ENCODE measurements at places on chromosomes 5 and 9. TPM values are rescaled to one million over a fixed set of nuclear protein-coding genes. Genes with fewer than 3 reads are reported as not detected.

Gene MTREX
- polyA plus RNA-seq: 58.1 TPM

Gene OR13C5
- not detected for polyA plus RNA-seq

Gene FGF18
- 0.25 TPM for polyA plus RNA-seq

Gene VLDLR
- 2.4 TPM for polyA plus RNA-seq

Gene PCA3
- polyA plus RNA-seq: 0.28 TPM

Gene ARHGEF39
- polyA plus RNA-seq: 0.89 TPM

Gene MEGF9
- polyA plus RNA-seq: 21.7 TPM

DNA sequence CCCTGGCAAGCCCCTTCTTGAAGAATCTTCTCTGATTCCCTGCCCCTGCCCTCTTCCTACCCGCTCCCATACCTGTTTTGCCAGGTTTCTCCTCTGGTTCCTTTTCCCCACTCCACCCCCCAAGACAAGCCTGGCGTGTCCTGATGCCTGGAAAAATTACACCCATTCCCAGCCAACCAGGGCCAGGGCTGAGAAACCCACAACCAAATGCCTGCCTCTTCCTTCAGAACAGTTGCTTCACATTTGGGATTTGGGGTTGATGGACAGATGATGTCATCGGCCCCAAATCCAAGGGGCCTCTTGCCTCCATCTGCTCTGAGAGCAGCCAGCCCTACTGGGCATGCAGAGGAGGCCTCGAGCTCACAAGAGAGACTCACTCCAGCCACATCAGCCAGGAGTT is 8.8 kb upstream of the NEK6 start:
- no peak overlapping the region for H3K4me3 ChIP-seq
- H3K4me1 ChIP-seq: no peaks in the 10 kb centered on the region
- no peak for DNase-seq

DNA sequence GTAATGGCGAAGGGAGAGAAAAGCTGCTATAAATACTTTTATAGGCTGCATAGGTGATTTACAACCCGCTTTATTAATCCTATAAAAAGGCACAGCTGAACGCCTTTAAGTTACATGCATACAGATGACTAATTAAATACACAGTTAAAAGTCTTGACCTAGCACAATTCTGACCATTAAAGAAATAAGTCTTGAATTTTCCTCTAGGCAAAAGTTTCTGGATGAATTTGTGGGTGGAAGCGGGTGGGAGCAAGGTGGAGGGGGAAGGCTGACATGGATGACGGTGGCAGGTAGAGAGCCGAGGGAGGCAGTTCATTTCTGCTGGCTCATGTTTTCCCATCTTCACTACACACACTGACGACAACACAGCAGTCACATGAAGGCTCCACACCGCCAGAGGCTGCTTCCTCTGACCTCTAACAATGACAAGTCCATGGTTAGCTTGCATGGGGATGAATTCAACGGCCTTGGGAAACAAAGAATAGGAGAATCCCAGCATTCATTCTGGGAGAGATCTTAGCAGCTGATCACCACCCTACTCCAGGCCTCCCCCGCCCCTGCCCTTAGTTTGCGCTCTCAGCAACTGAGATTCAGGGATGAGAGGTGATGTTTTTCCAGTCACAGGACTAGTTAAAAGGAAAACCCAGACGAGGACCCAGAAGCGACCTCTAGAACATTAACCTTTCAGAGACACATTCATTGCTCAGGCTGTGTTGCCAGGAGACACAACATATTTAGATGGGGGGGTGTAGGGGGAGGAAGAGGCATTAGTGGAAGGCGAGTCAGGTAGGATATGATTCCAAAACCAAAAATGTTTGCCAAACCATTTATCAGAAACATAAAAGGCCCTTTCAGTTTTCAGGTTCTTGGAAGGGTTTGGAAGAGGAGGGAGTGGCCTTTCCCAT is 329.3 kb downstream of the PIK3R1 start:
- H3K4me3 ChIP-seq: no peak overlapping the region
- no peaks in the 10 kb centered on the region for H3K4me1 ChIP-seq
- no peaks in the 10 kb centered on the region for H3K27me3 ChIP-seq
- no peaks in the 10 kb centered on the region for H3K36me3 ChIP-seq

GRCh38 chr9:38057416-38058195 is 11.4 kb downstream of the SHB start:
- no peaks in the 10 kb centered on the region for H3K36me3 ChIP-seq
- peaks cover 8% of the 10 kb centered on the region for H3K4me1 ChIP-seq
- no peak overlapping the region for H3K27ac ChIP-seq
- H3K27me3 ChIP-seq: no peaks in the 10 kb centered on the region
- H3K4me3 ChIP-seq: no peak overlapping the region

DNA sequence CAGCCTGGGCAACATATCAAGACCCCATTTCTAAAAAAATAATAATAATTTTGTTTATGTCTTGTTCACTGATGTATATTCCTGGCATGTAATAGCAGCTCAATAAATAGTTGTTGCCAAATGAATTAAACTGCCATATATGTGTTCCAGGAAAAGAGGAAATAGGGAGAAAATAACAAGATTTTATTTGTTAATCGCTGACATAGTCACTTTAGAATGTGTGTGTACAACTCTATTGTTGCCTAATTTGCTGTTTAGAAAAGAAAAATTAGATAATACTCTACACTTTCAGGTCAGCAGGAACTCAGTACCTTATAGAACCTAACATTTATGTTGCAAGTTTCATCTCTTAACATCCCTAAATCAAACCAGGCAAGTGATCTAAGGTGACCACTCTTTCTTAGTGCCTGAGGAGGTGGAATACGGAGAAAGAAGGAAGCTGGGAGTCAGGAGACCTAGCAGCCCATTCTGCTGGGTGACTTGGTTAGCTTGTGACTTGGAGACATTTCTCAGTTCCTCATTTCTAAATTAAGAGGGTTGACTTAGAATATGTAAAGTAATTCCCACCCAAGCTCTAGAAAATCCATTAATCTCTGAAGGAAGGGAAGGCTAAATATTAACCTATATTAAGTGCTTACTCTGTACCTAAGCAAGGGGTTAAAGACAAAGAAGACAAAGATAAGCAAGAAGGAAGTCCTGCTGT is 110.3 kb upstream of the IQGAP2 start:
- peaks cover 4% of the 10 kb centered on the region for H3K27me3 ChIP-seq
- no peak for DNase-seq
- H3K4me3 ChIP-seq: no peak overlapping the region

- no peak overlapping the region for H3K4me3 ChIP-seq
- no peaks in the 10 kb centered on the region for H3K27me3 ChIP-seq
- DNase-seq: peak; percentile 64
- no peak overlapping the region for H3K27ac ChIP-seq
- H3K36me3 ChIP-seq: no peaks in the 10 kb centered on the region
These were observed 343.4 kb upstream of the CDH6 start for GRCh38 chr5:30849931-30850710.

- DNase-seq: no peak
- peaks cover 2% of the 10 kb centered on the region for H3K27me3 ChIP-seq
- H3K27ac ChIP-seq: no peak overlapping the region
- H3K36me3 ChIP-seq: no peaks in the 10 kb centered on the region
These were observed 3.3 kb downstream of the NACC2 start for GRCh38 chr9:136091582-136092352.

GRCh38 chr9:12394105-12394504 is 299.1 kb upstream of the TYRP1 start:
- H3K4me3 ChIP-seq: no peak overlapping the region
- H3K27me3 ChIP-seq: no peaks in the 10 kb centered on the region
- DNase-seq: no peak
- H3K27ac ChIP-seq: no peak overlapping the region
- H3K36me3 ChIP-seq: no peaks in the 10 kb centered on the region
- no peaks in the 10 kb centered on the region for H3K4me1 ChIP-seq

DNA sequence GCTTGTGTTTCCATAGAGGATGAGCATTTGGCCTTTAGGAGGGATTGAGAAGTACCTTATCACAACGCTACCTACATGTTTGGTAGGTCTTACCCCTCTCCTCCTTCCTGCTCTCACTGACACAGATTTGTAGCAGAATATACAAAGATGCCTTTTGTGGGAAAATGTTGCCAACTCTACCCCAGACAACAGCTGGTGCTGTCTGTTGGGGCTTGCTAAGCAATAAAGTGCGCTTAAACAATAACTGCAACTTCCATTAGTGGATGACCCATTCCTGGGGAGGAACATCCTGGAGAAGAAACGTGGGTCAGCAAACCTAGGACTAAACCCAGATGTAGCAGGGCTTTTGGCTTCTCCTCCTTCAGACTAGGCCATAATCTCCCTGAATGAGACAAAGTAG is 174.3 kb downstream of the EFNA5 start:
- no peak overlapping the region for H3K27ac ChIP-seq
- H3K4me1 ChIP-seq: no peaks in the 10 kb centered on the region
- H3K4me3 ChIP-seq: no peak overlapping the region
- H3K27me3 ChIP-seq: no peaks in the 10 kb centered on the region
- DNase-seq: no peak

- DNase-seq: no peak
- H3K4me1 ChIP-seq: no peaks in the 10 kb centered on the region
- peak overlapping the region; percentile 73 for H3K27ac ChIP-seq
- no peaks in the 10 kb centered on the region for H3K27me3 ChIP-seq
- peaks cover 48% of the 10 kb centered on the region for H3K36me3 ChIP-seq
These were observed 27.0 kb downstream of the SKP1 start for GRCh38 chr5:134149571-134150303.

- H3K4me1 ChIP-seq: no peaks in the 10 kb centered on the region
- DNase-seq: no peak
- H3K4me3 ChIP-seq: no peak overlapping the region
These were observed 187.8 kb downstream of the MEF2C start for GRCh38 chr5:88695232-88695631.

DNA sequence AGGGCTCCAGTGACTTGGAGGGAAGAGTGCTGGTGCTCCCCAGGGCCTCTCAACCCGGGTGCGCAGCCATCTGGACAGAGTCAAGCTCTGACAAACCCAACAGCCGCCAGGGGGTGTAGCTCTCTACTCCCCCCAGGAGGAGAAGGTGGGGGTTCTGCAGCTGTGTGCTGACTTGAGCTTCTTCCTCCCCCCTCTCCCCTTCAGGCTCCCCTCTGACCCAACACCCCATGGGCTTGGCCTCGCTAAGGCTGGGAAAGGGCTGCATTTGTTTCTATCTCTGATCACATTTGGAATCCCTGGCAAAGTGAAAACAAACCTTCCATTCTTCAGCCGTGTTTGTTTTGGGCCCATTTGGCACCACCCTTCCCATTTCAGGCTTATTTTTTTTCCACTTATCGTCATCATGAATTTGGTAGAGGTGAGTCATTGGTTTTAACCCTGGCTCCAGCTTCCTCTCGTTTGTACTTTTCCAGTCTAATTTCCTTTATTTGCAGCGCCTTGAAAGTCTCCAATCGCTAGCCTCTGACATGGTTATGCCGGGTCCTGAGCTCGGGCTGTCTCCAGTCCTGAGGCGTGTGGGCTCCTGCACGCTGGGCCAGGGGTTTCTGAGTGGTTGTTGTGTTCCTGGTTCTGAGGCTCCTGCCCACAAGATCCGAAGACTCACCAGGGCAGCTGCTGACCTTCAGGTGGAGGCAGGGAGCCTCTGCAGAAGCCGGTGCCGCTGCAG is 36.1 kb downstream of the DAP start:
- peaks cover 21% of the 10 kb centered on the region for H3K36me3 ChIP-seq
- H3K27ac ChIP-seq: no peak overlapping the region
- H3K4me3 ChIP-seq: no peak overlapping the region

GRCh38 chr9:37919246-37919955 is 15.5 kb upstream of the SLC25A51 start:
- peaks cover 76% of the 10 kb centered on the region for H3K36me3 ChIP-seq
- no peaks in the 10 kb centered on the region for H3K27me3 ChIP-seq
- DNase-seq: no peak
- no peak overlapping the region for H3K4me3 ChIP-seq

DNA sequence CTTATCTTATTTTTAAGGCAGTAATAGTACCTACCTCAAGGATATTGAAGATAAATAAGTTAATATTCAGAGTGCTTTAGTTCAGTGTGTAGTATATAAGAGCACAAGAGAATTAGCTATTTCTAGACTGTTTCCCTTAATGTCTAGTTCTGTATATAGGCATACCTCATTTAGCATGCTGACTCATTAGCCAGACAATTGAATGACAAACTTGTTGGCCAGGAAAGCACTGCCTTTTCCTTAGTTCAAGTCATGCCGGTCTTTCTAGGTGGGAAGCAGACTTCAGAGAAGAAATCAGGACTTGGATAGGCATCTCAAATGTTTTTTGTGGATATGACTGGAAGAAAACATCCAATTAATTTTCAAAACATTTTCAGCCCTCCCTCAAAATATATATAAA is 3.2 kb upstream of the FBXO4 start:
- no peak overlapping the region for H3K27ac ChIP-seq
- H3K4me1 ChIP-seq: peaks cover 5% of the 10 kb centered on the region
- no peaks in the 10 kb centered on the region for H3K27me3 ChIP-seq
- DNase-seq: no peak
- no peak overlapping the region for H3K4me3 ChIP-seq
- H3K36me3 ChIP-seq: peaks cover 4% of the 10 kb centered on the region

DNA sequence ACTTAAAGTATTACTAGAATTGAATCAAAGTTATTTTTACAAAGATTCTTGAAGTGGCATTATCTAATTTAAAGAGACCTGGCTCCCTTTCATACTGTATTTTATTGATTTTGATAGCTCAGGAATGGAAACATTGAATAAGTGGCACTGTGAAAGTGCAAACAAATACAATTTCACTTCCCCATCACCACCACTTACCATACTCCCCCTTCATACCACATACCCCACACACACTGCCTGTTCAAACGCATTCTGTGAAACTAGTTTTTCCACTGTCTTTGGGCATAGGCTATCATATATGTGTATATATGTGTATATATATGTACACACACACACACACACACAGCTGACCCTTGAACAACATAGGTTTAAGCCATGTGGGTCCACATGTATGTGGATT is 62.1 kb upstream of the ATG10 start:
- H3K4me3 ChIP-seq: no peak overlapping the region
- H3K27ac ChIP-seq: no peak overlapping the region
- no peaks in the 10 kb centered on the region for H3K36me3 ChIP-seq

GRCh38 chr5:169258372-169259000 is 42.5 kb downstream of the SLIT3 start:
- peaks cover 2% of the 10 kb centered on the region for H3K27me3 ChIP-seq
- no peak overlapping the region for H3K27ac ChIP-seq
- DNase-seq: no peak
- H3K4me1 ChIP-seq: no peaks in the 10 kb centered on the region

- no peak for DNase-seq
- no peak overlapping the region for H3K27ac ChIP-seq
These were observed 55.7 kb downstream of the NXNL2 start for GRCh38 chr9:88590558-88591146.

Data from small intestine (tissue), 16 donors.